ENCODE measurements at places on chromosomes 11 and 22.

DNA sequence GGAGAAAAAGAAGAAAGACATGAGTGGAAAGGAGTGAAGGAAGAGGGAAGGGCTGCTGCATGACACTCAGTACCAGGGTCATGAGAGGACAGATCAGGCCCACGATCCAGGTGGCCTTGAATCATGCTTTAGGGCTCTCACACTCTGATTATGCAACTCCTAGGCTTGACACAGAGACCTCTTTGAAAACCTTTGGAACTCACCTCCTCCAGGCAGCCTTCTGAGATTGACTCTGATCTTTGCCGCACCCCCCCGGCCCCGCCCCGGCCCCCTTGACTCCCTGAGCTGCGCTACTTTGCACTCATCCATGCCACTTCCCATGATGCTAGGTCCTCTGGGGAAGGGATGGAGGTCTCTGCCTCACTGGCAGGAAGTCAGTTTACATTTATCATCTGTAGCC is 10.7 kb downstream of the PTPN5 start:
- DNase-seq = no peak

- DNase-seq = no peak
Measured at GRCh38 chr22:17436382-17436980, 67.2 kb downstream of the CECR2 start.

- DNase-seq = no peak
Measured at GRCh38 chr22:49740242-49740641, 87.4 kb downstream of the BRD1 start.

- DNase-seq = no peak
Measured at GRCh38 chr11:33620423-33621171, 80.0 kb downstream of the C11orf91 start.

DNA sequence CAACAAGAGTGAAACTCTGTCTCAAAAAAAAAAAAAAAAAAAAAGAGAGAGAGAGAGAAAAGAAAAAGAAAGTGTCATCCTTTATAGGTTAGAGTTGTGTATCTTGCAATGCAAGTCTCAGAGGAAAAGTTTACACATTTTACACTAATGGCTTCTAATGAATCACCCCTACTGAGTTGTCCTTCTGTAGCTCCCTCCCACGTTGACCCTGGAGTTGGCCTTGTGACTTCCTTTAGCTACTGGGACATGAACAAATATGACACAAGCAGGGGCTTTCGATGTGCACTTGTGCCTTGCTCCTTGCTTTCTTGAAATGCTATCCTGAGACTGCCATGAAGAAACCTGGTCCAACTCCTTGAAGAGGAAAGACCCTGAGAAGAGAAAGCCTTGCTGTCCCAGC is 2.4 kb upstream of the SMCO4 start:
- DNase-seq = no peak

- no peak for DNase-seq
Measured at GRCh38 chr22:37383341-37383740, 43.9 kb downstream of the ELFN2 start.

- DNase-seq = no peak
Measured at GRCh38 chr11:130527636-130528297, 79.3 kb downstream of the ADAMTS15 start.

- no peak for DNase-seq
Measured at GRCh38 chr11:94968334-94968958, 4.9 kb downstream of the CWC15 start.

DNA sequence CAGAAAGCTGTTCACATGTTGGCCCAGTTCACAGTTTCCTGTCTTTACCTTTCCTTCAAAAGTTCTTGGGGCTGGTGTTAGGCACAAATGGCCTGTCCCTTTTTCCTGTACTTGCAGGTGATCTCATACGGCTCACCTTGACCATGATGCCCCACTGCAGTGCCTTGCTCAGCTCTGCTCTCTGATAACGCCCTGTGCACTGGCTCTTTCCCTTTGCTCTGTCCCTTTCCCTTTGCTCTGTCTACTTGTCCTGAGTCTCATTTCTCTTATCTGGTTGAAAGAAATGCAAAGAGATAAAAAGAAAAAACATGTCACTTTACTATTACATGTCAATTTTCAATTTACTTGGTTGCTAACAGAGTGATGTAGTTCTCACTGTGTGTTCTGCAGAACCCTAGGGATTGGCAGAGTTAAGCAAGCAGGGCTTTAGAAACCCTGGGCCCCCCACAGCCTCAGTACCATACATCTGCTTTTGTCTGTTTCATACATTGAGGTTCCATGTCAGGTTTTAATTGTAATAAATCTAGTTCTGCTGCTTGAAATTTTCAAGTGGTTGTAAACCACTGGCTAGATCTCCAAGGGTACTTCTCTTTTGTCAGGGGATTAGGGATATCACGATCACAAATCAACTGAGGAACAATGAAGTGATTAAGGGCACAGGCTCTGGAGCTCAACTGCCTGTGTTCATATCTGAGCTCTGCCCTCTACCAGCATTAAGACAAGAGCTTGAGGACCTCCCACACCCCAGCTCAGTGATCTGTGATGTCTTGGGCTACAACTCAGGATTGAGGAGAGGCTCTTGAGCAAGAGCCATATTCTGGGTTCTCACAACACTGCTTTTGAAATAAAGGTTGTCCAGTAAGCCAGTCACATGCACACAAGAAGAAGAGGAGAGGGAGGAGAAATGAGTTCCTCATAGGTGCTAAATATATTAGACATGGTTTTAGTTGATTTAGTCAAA is 16.3 kb upstream of the SORL1 start:
- no peak for DNase-seq

GRCh38 chr11:342328-342727 is 21.7 kb upstream of the IFITM3 start:
- no peak for DNase-seq

GRCh38 chr11:69930081-69931059 is 111.2 kb upstream of the FGF3 start:
- DNase-seq = no peak

- DNase-seq = no peak
Measured at GRCh38 chr11:64834723-64835615, 9.5 kb downstream of the CDC42BPG start.

- DNase-seq = no peak
Measured at GRCh38 chr11:100640646-100641045, 46.4 kb upstream of the ARHGAP42 start.

- no peak for DNase-seq
Measured at GRCh38 chr11:85847436-85847835, 7.7 kb upstream of the CCDC83 start.

DNA sequence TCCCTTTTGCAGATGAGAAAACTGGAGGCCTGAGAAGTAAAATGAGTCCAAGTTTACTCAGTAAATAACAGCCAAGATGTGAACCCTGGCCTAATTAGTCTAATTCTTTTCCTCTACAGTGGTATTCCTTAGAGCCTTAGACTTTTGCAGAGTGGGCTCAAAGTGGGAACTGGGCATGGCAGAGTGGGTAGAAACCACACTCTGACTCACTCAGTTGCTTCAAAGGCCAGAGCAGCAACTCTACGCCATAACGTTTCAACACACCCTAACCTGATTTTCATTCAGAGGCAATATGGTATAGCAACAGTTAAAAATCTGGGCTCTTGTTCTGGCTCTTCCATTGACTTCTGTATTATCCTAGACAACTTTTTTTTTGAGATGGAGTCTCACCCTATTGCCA is 2.8 kb downstream of the THRSP start:
- DNase-seq = no peak

- no peak for DNase-seq
Measured at GRCh38 chr11:43197379-43197778, 114.4 kb upstream of the API5 start.

DNA sequence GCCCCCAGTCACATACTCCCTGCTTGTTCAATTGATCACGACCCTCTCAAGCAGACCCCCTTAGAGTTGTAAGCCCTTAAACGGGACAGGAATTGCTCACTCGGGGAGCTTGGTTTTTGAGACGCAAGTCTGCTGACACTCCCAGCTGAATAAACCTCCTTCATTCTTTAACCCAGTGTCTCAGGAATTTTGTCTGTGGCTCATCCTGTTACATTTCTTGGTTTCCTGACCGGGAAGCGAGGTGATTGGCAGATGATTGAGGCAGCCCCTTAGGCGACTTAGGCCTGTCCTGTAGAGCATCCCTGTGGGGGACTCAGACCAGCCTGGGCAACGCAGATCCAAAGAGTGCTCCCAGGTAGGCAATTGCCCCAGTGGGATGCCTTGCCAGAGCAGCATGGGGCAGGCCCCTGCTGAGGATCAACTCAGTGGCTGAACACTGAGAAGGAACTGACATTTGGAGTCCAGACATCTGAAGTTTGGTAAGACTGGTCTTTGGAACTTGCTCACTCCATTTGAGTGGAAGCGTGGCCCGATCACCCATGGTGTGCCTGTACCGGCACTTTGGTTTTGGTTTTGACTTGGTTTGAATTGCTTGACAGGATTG is 51.5 kb downstream of the NEU3 start:
- no peak for DNase-seq

GRCh38 chr22:28249402-28249801 is 330.3 kb upstream of the PITPNB start:
- no peak for DNase-seq

DNA sequence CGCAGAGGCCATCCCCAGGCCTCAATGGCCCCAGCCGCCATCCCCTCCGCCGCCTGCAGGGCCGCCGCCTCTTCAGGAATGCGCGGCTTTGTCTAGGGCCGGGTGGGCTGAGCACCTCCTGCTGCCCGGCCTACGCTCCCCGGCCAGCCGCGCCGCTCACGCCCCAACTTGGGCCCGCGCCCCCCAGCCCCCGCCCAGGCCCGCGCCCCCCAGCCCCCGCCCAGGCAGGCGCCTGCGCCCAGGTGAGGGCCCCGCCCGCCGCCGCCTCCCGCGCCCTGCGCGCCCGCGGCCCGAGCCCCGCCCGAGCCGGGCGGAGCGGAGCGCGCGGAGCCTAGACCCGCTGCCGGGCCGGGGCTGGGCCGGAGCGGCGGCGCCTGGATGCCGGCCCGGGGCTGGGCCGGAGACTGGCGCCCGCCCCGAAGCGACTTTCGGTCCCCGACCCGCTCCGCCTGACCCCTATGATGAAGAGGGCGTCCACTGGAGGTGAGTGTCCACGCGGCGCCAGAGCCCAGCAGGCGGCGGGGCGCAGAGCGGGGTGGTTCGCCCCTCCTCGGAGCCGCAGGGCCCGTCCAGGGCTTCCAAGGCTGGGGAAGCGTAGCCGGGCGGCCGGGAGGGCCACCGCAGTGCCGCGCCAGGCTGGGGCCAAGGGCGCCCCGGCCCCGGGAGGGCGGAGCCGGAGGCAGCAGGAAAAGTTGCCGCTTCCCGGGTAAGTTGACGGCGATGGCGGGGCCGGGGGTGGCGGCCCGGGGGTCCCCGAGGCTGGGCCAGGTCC is 34.3 kb upstream of the PRODH start:
- DNase-seq = no peak

- DNase-seq = no peak
Measured at GRCh38 chr11:44493383-44493782, 72.1 kb upstream of the CD82 start.

DNA sequence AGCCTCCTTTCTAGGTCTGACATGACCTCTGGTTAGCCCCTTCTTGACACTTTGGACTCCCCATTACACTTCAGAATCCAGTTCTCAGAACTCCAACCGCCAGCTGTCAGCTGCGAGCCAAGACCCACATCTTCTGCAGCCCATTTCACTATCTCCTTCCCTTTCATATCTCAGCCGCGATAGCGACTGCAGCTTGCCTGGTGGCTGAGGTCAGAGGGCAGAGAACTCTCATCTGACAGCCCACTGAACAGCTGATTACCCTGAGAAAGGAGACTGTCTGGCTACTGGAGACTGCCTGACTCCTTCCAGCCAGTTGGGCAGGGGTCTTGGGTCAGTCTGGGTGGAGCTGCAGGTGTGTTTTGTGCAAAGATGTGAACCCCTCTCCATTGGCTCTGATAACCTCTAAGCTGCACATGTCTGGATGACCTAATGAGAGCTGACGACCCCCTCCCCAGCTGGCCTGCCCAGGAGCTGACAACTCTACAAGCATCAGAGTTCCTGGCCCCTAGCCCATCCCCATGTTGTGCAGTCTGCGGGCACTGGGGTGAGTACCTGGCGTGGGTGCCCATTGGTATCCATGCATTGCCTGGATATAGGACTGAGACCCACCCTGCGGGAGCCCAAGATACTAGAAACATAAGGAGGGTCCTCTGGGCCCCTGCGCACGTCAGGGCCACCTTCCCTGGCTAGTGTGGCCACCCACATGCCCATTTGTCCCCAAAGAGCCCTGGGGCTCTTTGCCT is 1.1 kb downstream of the CHRM1 start:
- no peak for DNase-seq

DNA sequence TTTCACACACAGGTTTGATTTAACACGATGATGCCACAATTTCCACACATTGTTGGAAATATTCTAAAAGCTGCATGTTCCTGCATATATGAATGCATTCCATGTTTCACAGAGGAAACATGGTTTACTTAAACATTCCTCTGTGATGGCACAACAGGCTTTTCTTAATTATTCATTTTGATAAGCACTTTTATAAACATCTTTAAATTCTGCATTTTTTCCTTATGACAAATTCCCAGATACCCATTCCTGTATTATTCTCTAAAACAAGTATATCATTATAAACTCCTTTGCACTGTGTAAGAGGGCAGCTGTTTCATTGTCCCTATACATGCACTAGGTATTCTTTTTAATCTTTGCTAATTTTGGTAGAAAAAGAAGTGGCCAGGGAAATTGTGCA is 532.3 kb downstream of the SOX6 start:
- no peak for DNase-seq

DNA sequence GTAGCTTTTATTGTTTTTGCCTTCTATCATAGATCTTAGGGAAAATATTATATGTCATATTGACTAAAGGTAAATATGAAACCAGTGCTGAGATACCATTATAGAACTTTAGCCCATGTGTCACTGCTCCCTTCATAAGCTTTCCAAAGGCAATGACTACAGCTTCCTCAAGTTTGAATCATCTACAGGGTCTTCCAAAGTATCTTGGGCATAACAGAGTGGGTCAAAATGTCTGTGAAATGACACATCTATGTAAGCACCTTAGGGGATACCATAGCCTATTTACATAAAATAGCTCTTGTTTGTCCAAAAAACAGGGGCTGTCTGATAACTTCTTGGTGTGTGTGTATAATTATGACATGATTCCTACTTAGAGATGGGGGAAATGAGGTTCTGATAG is 52.5 kb downstream of the RELT start:
- no peak for DNase-seq

DNA sequence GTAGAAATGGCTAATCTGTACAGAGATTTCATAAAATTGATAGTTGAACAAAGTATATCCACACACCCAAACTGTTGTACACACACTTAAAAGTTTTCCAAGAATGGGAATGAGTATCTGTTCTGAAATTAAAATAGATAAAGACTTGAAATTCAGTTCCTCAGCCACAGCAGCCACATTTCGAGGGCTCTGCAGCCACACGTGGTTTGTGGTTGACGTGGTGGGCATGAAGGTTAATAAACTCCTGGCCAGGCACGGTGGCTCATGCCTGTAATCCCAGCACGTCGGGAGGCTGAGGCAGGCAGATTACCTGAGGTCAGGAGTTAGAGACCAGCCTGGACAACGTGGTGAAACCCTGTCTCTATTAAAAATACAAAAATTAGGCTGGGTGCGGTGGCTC is 24.0 kb downstream of the TPST2 start:
- DNase-seq = no peak

All from AG04449 (cell line).